ENCODE measurements at places on chromosomes 5 and 9.
A peak's percentile ranks its signal among the peaks of the same experiment; 100 is the strongest.

GRCh38 chr5:73007051-73007450 is 51.2 kb downstream of the FCHO2 start:
- no peak for DNase-seq

- no peak for DNase-seq
Observed at GRCh38 chr5:126931963-126932660, 98.2 kb downstream of the MARCHF3 start.

DNA sequence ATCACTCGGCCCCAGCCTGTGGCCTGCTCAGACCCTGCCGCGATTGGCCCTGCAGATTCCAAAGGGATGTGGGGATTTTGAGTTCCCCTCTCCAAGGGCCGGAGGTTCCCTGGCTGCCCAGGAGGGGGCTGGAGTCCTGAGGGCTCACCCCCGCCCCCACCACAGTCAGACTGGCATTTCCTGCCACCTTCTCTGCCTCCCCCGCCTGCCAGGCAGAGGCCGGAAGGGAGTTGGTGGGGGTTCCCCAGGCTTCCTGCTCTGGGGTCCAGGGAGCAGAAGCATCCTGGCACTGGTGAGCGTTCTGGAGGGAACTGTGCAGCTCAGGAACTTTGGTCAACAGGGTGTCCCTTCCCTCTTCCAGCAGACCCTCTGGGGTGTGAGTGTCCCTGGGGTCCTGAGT is 70.6 kb downstream of the RXRA start:
- no peak for DNase-seq

DNA sequence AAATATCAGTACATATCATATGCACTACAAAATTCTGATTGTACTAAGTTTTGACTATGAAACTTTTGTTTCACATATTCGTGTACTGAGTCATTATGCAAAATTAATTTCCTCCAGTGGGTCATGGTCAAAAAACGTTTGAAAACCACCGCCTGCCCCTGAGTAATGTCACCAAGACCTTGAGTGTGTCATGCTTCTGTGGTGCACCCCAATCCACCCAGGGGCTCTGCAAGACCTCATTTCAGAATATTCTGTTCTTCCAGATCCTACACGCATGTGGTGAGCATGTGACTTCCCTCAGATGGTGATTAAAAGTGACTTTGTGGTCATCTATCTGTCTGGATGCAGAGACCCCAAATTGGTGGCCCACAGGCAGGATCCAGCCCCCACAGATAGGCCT is 31.0 kb downstream of the ABLIM3 start:
- no peak for DNase-seq

- no peak for DNase-seq
Observed at GRCh38 chr5:118326481-118327045, 661.8 kb downstream of the DTWD2 start.

DNA sequence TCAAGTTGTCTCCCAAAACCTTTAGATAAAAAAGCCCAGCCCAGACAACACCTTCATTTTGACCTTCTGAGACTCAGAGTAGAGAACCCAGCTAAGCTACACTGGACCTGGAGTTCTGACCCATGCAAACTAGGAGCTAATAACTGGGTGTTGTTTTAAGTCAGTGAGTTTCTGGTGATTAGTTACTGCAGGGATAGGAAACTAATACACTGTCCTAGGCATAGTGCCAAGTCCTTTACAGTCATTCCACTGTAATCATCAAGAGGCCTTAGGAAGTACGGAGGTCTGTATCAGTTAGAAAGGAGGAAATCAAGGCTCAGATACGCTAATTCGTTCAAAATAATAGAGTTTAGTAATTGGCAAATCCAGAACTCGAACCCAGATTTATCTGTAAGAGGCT is 197.9 kb downstream of the KCTD16 start:
- peak; percentile 18 for DNase-seq

DNA sequence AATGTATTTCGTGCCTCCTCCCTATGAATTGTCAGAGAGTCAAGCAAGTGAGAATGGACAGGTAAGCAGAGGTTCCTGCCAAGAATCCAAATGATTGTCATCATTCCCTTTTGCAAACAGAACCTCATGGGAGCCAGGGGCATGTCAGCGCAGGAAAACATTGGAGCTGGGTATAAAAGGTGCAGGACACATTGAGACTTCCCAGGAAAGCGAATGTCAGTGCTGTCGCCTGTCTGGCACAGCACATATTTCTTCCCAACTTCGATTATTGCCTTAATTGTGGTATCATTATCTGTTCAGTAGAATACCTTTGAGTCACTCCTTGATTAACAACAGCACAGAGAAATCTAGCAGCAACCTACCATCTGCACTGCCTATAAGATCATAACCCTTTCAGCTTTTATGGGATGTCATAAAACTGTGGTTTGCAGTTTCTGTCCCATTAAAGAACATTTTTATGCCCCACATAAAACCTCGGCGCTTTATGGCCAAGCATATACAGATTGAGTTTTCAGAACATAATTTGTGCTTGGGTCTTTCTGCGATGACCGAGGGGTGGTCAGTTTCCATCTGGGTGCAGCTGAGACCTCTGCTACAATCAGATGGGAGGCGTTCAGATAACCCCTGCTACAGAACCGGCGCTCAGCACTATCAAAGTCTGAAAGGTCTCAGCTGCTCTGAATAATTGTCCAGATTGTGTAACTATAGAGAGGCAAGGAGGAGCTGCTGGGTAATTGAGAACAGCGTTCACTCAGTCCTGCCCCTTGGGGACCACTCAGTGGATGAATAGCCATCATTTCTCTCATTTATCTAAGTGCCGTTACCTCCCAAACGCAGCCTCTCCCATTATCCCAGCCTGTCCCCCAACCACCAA is 30.9 kb upstream of the WWC1 start:
- no peak for DNase-seq

DNA sequence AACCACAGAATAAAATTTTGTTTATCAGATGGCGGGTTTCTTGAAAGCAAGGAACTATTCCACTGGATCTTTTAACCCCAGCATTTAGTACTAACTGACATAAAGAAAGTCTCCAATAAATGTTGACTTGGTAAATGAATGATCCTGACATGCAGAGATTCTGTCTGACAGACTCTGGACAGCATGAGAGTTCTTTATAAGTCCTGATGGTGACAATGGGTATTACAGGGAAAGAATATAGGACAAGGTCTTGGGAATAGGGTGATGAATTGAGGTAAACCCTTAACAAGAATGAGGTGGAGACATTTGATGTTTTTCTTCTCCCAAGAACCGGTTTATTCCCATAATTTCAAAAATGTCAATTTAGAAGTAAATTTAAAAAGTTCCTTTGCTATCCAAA is 453.9 kb downstream of the TUSC1 start:
- DNase-seq = no peak

DNA sequence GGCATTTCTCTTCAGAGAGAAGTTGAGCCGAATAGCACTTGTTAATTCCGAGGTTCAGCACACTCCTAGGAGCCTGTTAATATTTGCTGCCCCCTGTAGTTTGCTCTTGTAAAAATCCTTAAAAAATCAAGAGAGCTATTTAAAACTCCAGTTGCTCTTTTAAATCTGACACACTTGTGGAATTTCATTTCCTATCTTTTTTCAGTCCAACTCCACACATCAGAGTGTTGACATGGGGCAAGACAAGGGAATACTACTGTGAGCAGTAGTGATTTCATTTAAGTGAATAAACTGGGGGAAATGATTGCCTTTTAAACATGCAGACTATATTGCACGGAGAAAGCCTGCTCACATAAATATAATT is 1096.3 kb upstream of the DMAC1 start:
- peak; percentile 62 for DNase-seq

GRCh38 chr9:121825031-121825691 is 173.7 kb downstream of the DAB2IP start:
- no peak for DNase-seq

DNA sequence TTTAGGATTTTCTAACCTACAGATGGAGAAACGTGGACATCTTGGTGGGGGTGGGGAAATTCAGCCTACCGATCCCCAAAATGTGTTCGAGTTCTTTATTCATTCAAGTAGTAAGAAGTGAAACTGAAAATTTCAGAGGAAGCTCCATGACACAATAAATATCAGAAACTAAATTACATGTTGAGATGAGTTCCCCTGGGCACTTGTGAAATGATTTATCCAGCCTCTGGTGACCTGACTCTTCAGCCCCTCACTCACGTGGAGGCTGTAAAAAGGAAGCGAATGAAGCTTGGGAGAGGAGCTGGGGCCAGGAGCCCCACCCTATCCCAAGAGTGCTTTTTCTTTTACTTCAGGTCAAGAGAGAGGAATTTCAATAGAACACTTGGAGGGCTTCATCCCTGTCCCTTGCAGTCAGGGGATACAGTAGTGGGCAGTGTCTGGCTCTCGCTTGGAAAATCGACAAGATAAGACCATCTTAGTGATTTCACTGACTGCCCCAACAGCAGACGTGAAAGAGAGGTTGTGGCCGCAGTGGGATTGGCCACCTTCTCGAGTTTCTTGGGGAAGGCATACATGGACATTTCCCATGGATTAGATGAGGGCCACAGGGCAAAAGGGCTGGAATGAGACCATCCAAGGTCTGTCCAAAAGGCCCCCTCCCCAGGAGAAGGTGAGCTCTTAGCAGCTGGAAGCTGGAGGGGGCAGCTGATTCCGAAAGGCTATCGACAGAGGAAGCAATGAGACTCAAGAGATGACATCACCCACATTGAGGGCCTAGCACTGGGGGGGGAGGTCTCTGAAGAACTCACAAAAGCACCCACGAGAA is 76.8 kb upstream of the SH3PXD2B start:
- no peak for DNase-seq

DNA sequence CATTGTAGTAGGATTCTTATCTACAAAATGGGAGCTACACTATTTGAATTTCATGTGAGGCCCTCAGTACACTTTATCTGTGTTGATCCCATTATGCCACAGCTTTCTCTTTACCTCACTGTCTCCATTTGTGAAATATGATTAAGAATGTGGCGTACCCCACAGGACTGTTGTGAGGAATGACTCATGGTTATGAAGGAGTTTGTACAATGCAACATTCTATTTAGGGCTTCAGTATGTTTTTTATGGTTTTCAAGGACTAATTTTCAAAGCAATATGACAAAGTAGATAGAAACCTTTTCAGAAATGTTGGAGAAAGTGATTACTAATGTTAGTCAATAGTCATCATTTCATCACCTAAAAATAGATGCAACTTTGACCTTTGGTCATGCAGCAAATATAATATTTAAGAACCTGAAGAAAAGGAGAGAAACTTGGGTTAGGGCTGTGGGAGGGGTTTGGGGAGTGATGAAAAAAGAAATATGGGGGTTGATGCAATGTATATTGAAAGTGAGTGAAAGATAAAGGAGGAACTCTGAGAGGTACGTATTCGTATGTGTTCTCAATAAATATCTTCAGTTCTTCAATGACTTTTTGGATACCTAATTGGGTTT is 53.7 kb upstream of the PIP5K1B start:
- no peak for DNase-seq

GRCh38 chr9:33166231-33167083 is 679 bp downstream of the B4GALT1 start:
- DNase-seq = no peak

DNA sequence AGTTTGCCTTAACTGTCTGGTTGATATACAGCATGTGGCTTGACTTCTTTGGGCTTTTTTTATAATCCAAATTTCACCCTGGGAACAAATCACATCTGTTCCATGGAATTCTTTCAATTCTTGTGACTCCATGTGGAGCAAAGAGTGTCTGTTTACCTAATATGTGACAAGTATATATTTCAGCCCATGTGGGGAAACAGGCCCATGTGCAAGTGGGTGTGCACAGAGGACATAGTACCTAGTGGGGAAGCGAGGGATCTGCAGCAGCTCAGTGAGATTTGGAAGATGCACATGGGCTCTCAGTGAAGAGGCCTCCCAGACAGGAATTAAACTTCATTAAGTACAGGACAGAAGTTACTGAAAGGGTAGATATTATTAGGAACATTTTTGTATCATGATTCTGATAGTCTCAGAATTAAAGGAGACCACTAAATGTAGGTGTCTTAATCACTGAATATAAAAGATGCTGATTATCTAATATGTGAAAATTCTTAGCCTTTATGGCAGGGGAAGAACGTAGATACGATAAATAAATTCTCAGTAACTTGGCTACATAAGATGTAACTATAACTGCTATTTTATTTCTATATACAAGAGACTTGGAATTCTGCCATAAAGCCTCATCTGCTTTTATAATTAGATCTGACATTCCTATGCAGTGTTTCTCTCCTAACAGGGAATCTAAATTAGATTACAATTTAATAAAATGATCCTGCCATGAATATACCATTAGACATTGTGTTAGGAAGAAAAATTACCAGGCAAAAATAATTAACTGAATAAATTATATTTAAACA is 181.2 kb downstream of the SLC12A2 start:
- peak; percentile 39 for DNase-seq

- DNase-seq = no peak
Observed at GRCh38 chr9:131318231-131319085, 28.9 kb downstream of the PLPP7 start.

DNA sequence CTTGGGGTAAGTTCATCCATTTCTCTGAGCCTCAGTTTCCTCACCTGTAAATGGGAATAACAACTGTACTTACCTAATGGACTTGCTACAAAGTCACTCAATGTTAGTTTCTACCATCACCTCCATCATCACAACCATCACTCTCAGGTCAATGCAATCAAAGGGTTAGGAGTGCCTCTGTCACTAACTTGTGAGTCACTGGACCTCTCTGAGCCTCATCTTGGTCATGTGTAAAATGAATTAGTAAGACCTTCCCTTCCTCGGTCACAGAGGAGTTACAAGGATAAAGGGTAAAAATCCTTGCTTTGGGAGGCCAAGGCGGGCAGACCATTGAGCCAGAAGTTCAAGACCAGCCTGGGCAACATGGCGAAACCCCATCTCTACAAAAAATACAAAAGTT is 12.8 kb downstream of the FABP6 start:
- DNase-seq = no peak

- DNase-seq = no peak
Observed at GRCh38 chr9:129476821-129477611, 143.9 kb downstream of the C9orf50 start.
